ENCODE measurements at places on chromosomes 16 and 17.

DNA sequence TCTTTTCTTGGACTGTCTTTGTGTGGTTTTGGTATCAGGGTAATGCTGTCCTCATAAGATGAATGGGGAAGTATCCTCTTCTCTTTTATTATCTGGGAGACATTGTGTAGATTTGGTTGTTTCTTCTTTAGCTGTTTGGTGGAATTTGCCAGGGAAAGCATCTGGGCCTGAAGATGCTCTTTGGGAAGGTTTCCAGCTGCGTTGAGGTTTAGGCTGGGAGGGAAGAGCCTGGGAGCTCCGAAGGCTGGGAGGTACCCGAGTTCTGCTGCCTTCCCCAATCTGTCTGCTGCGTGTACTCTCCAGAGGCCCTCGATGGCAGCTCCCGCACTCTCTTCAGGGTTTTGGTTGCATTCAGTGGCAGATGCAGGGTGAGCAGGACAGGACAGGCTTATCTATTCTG lies 25.6 kb upstream of the CRISPLD2 start:
- DNase-seq, result no peak

- DNase-seq, result no peak
Observed at GRCh38 chr17:82943751-82944150, 103.9 kb upstream of the ZNF750 start.

DNA sequence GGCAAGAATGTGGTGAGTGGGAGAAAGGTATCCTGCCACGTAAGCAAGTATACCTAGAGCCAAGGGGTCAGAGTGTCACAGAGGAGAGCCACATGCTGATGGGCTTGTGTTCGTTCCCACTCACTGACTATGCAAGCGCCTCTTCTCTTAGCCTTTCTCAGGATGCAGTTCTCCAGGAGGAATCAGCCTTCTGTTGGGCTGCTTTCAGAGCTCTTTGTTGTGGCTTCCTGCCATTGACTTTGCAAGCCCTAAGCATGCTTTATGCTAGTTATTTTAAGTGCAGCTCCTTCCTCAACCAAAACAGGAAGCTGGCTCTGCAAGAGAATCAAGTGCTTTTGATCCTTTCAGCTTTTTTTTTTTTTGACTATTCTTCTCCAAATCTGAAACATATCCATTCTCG lies 66.6 kb downstream of the SIAH1 start:
- DNase-seq, result no peak

DNA sequence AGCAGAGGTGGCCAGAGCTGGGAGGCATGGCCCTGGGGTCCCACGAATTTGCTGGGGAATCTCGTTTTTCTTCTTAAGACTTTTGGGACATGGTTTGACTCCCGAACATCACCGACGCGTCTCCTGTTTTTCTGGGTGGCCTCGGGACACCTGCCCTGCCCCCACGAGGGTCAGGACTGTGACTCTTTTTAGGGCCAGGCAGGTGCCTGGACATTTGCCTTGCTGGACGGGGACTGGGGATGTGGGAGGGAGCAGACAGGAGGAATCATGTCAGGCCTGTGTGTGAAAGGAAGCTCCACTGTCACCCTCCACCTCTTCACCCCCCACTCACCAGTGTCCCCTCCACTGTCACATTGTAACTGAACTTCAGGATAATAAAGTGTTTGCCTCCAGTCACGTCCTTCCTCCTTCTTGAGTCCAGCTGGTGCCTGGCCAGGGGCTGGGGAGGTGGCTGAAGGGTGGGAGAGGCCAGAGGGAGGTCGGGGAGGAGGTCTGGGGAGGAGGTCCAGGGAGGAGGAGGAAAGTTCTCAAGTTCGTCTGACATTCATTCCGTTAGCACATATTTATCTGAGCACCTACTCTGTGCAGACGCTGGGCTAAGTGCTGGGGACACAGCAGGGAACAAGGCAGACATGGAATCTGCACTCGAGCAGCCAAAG lies 2.3 kb downstream of the CSF3 start:
- no peak for DNase-seq

- DNase-seq, result no peak
Observed at GRCh38 chr17:13160296-13160695, 142.5 kb upstream of the ELAC2 start.

- no peak for DNase-seq
Observed at GRCh38 chr16:64416216-64417005, 705.5 kb downstream of the CDH11 start.

DNA sequence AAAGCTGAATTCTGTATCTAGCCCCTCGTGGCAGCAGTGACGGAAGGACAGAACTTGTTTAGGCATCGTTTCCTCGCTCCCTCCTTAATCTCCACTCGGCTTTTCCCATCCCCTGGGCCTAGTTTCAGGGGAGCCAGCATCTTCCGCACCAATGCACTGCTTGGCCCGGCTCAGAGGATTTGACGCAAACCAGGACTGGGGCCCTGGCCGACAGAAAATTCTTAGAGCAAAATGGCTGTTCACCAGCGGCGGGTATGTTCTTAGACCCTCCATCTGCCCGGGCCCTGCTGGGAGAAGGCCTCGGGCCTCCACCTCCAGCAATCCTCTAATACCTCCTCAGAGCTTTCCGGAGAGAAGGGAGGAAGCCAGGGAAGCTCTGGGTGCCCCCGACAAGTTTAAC lies 54.6 kb downstream of the TBC1D16 start:
- no peak for DNase-seq

Data from esophagus squamous epithelium (tissue), 5 donors.